Stimulated activated CD8-positive, alpha-beta memory T cell treated with anti-CD3 and anti-CD28 coated beads, Interleukin-2, amount 100 ng/mL, for 1 hour (primary cell): ENCODE measurements at places on chromosomes 11 and 22.

DNA sequence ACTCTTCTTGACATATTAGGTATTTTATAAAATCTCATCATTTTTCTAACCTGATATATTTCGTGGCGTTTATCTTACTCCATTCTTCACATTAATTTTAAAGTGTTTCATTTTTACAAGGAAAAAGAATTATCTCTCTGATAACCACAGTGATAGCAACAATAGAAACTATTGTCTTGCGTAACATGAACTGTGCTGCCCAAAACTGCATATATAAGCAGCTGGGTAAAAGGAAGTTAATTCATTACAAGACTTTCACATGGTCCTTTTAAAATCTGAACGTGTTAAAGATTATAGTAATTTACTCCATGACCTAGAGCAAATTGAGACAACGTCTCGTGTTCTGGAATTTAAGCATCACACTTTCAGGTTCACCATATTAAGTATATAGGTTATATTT lies 210.4 kb upstream of the GRIA4 start:
- DNase-seq: no peak

GRCh38 chr22:24436553-24436952 lies 9.2 kb downstream of the ADORA2A start:
- DNase-seq: no peak

DNA sequence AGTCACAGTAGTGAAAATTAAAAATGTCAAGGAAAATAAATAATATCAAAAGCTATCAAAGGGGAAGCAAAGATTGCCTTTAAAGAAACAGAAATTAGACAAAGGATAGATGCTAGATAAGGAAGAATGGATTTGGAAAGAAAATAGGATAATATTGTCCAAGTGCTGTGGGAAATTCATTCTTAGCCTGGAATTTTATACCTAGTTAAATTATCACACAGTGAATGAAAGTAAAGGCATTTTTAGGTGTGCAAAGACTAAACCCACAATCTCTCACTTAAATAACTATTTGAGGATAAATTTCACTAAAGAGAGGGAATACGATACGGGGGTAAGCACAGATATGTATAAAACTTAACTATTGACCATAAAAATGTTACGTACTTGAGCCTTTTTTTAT lies 511.1 kb downstream of the TMEM135 start:
- DNase-seq: no peak

DNA sequence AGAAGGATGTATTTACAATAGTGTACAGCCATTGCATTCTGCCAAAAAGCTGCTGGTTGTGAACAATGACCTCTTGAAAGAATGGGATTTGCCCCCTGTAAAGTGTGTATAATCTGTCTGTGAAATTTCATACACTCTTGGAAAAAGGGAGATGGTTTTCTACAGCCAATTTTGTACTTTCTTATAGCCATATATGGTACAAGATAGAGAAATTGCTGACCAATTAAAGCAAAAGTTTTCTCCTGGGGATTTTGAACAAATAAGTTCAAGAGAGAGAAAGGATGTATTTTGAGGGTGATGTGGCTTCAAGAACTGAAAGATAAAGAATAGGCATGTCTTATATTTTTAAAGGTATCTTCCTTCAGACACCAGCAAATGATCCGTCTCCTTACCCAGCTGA lies 211.0 kb downstream of the NAV2 start:
- no peak for DNase-seq

DNA sequence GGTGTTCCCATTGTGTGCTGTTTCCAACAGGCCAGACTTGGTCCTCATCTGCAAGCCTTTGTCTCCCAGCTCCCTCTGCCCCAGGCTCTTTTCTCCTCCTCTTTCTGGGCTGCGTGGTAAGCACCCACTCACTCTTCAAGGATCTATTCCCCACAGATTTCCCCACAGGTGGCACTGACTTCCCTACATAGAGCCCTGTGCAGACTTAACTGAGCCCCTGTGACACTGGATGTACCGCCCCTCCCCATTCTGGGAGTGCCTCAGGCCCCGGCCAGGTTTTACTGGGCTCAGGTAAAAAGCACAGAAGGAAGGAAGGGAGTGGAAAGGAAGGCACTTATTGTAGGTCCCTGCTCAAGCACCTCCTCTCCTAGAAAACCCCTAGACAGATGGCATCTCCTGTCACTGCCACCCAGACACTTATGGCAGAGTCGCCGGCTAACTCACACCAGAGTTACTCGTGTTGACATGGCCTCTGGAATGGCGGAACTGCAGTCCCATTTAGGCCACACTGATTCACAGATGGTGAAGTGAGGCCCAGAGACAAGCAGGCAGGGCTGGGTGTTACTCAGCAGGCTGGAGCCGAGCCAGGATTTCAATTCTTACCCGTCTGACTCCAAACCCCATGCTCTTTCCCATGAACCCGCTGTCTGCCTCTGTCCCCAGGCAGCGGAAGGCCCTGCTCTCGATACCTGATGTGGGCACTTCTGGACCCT lies 47.2 kb downstream of the LRRC32 start:
- DNase-seq: no peak

DNA sequence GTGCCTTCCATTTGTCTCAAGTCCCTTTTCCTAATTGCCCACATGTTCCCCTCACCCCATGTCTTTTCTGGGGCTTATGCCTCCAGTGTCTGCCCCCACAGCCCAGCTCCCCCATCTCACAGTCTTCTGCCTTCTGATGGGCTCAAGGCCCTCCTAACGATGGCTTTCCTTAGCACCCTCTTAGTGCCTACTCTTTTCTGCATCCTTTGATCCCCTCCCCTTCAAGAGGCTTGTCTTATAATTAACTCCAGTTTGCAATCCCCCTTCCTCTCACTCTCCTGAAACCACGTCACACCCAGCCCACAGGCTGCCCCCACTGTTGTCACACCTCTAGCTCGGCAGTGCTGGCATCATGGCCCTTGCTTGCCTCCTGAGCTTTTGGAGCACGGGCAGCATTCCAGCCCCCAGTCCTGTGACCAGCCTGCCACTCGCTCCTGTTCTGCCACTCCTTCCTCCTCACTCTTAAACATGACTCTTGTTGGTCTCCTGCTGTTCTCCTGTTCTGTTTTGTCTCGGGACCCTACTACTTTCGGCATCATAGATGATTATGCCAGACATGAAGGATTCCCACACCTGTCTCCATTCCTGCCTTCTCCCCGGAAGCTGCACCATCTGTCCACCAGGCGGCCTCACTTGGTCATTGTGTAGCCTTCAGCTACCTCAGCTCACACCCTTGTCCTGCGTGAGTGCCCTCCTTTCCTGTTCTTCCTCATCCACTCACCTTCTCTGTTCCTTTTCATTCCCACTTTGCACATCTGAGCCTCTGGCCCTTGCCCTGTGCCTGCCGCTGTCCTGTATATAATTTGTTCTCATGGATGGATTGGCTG lies 26.1 kb downstream of the UBE2L3 start:
- no peak for DNase-seq

DNA sequence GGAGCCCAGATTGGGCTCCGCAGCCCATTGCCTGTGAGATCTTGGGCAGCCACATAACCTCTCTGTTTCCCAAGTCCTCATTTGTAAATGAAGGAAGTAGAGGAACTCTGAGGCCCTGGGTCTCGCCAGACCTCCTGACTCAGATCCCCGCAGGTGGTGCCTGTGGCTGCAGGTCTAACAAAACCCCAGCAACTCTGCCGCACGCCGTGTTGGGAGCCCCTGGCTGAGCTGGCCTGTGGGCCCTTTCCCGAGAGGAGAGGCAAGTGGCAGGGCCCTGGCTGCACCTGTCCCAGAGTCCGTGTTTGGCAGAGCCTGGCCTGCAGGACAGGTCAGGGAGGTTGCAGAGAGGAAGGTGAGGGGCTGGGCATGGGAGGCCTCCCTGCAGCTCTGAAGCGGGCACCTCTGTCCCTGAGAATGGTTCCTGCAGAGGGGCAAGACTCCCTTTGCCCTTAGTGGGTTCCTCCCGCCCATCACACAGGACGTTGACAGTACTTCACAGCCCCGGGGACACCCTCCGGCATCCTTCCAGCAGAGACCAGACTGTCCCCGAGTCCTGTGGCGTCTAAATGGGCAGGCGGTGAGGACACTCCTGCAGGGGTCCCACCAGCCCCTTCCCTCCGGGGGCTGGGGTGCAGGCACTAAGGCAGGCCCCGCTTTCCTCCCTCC lies 67.7 kb downstream of the ARHGAP8 start:
- no peak for DNase-seq

DNA sequence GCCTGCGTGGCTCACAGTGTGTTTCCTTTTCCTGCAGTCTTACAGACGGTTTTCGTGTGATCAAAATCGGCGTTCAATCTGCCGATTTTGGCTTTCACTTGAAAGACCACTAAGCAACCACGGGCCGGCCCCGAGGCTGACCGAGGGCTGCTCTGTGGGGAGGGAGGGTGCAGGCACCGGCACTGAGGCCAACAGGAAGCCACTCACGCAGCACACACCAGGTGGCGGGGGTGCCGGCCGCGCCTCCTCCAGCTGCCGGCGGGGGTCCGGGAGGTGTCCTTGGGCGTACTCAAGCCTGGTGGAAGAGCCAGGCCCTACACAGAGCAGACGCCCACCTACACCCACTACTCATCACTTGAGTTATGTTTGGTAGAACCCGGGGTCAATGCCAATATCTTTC lies 14.3 kb downstream of the TOLLIP start:
- no peak for DNase-seq

DNA sequence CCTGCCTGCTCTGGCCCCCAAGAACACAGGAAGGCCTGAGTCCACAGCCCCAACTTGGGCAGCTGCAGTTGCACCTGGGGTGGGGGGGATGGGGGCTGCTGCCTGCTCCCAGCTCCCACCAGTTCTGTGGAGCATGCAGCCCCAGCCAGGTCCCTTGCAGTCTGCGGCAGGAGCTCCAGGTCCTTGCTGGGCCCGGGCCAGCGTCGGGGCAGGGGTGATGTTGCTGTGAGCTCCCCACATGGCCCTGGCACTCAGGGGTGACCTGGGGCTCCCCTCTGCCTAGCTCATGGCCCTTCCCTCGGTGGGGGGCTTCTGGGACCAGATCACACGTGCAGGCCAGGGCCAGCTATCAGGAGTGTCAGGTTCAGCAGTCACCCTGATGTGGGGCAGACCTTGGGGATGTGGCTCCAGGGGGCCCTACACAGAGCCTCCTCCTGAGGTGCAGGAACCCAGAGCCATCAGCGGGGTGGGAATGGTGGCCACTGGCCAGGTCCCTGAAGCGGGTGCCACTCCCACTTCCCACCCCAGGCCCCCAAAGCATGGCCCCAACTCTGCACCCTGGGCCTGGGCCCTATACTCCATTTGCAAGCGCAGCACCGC lies 10.4 kb upstream of the MED17 start:
- DNase-seq: no peak

- DNase-seq: no peak
These were observed 940.9 kb downstream of the BRD1 start for GRCh38 chr22:48886604-48887393.

DNA sequence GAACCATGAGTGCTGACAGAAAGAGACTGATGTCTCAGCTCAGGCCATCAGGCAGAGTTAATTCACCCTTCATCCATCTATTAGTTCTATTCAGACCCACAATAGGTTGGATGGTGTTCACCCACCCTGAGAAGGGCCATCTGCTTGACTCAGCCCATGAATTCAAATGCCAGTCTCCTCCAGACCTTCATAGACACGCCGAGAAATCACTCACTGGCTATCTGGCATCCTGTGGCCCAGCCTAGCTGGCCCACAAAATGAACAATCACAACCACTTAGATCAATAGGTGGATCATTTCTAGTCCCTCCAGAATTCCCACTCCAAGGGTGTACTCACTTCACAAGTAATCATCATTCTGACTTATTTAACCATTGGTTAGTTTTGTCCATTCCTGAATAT lies 58.2 kb downstream of the MYEOV start:
- no peak for DNase-seq

GRCh38 chr22:45867118-45867905 lies 109.7 kb downstream of the WNT7B start:
- no peak for DNase-seq

DNA sequence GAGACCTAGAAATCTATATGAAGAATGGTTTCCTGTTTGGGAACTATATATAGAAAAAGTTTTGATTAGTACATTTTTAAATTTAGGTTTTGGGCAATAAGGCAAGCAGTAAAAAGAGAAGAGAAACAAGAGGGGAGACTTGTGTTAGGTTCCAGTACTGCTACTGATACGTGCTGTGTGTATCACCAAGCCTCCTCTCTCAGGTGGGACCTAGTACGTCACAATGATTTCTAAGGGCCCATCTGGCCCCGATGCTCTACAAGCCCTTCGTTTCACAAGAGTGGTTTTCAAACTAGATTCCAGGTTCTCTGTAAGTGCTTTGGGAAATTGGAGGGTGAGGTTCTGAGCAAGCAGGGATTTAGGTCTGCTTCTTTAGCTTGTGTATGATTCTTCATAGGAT lies 39.2 kb downstream of the USP35 start:
- no peak for DNase-seq

DNA sequence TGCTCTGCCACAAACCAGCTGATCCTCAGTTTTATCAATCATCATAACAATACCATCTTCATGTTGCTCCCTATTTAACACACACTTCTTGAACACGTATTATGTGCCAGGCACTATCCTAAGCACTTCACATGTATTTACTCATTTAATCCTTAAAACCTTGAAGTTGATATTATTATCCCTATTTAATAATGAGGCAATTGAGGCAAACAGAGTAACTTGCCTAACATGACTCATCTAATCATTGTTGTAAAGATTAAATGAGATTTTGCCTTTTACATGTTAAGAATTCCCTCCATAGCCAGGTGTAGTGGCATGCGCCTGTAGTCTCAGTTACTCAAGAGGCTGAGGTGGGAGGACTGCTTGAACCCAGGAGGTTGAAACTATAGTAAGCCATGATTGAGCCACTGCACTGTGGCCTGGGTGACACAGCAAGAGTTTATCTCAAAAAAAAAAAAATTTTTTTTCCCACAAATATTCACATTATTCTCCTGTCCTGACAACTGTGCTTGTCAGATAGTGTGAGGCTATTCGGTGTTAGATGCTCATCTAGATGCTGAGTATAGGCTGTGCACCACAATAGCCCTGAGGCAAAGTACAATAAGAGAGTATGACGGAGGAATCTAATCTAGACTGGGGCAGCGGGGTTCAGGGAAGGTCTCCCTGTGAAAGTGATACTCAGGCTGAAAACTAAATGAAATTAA lies 13.4 kb downstream of the CKAP5 start:
- DNase-seq: no peak

DNA sequence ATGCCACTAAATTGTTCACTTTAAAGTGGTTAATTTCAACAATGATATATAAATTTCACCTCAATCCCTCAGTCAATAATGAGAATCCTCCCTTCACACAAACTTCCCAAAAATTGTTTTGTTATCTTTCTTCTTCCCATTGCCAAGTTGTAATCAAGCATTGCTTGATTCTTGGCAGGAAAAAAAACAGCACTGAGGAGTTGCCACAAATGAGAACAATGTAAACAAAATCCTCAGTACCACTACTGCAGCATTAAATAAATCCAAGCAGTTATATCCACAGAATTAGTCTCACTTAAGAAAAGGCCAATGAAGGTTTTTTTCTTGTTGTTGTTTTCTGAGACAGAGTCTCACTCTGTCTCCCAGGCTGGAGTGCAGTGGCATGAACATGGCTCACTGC lies 38.2 kb downstream of the FAM168A start:
- no peak for DNase-seq
